ENCODE measurements at places on chromosomes 12 and 14.
A peak's percentile ranks its signal among the peaks of the same experiment; 100 is the strongest.

DNA sequence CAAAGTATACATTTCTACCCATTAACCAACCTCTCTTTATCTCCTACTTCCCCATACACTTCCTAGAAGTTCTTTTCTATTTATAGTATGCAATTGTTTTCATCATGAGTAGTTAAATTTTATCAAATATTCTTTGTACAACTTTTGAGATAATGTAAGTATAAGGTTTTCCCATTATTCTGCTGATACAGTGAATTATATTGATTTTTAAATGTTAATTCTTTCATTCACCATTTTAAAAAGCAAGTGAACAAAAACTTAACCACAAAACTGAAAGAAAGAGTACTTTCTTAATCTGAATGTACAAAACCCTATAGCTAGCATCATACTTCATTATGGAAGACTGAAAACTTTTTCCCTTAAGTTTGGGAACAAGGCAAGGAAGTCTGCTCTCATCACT, 9.5 kb upstream of the SLCO1B3 start:
- DNase-seq, result no peak

DNA sequence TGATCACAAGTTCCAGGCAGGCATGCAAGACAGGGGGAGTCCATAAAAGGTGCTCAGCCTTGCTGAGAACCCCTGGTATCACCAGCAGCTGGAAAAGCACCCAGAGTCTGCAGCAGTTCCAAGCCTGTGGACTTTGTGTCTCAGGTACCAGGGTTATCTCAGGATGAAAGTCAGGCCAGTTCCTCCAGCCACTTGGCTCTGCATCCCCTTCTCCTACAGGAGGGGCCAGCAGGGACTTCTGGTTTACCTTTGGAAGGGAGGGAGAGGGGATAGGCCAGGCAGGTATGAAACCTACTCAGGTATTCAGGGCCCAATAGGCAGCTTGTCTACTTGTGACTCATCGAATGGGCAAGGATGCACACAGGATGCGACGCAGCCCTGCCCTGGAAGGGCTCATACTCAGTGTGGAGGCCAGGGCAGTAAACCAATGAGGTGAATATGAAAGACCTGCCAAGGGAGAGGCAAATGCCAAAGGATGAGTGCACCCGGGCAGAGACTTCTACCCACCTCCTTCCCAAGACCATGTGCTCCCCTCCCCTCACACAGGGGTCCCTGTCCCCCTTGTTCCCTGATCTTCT, 148.2 kb downstream of the SLC38A6 start:
- no peak for DNase-seq

DNA sequence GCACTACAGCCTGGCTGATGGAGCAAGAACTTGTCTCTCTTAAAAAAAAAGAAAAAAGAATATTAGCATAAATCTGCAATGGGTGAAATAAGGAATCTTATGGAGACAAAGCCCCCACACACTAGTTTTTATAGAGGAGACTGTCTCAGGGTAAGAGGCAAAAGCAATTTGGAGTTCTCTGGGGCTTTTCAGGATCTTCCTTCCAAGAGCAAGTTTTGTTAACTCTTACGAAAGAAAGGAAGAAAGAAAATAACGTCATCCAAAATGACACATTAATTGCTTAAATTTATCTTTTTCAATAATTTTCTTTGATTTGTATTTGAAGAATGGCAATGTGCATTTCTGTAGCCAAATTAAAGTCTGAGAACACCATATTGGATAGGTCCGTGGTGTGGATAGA, 3.8 kb downstream of the PDE6H start:
- DNase-seq, result no peak

GRCh38 chr12:70724444-70724843, 87.2 kb upstream of the PTPRB start:
- peak; percentile 12 for DNase-seq

DNA sequence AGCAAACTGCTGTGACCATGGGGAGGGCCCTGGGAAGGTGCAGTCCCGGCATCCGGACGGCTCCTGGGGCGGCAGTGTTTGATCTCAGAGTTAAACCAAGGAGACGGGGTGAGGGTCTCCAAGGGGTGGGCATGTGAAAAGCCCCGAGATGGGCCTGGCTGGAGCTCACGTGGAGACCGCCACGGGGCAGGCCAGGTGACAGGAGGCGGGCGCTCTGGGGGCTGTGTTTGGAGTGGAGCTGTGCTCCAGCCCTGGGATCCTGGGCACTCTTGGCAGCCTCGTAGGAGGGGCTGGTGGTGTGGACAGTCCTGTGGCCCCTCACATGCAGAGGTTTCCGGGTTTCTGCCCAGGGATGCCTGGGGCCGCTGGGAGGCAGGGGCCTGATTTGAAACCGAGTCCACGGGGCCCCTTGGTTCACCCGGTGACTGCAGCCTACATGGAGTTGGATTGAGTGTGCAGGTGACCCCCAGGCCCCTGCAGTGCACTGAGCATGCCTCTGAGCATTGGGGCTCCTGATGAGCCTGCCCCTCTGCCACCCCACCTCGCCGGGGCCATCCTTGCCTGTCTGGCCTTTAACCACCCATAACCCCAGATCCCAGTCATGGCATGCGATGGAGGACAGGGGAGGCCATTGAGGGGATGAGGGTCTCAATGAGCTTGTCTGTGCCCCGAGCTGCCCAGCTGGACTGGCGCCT, 8.4 kb downstream of the KIF26A start:
- no peak for DNase-seq

- DNase-seq, result no peak
These were observed 25.0 kb downstream of the VCPKMT start for GRCh38 chr14:50091240-50091913.

DNA sequence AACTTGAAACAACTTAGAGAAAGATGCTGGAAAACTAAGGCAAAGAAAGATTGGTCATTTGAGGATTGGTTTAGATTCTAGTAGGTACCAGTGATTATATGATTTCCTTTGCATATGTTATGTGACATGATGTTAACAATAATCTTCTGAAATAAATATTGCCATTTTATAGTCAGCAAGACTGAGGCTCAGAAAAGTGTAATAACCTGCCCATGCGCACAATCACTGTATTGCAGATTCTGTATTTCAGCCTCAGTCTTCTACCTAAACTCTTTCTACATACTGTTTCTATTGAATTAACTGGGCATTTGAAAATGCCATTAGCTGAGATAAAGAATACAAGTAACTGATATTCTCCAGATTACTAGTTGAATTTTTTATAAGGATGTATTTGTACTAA, 61.3 kb downstream of the FGD4 start:
- DNase-seq, result no peak

- peak; percentile 34 for DNase-seq
These were observed 326.1 kb downstream of the NAV3 start for GRCh38 chr12:78156751-78157150.

DNA sequence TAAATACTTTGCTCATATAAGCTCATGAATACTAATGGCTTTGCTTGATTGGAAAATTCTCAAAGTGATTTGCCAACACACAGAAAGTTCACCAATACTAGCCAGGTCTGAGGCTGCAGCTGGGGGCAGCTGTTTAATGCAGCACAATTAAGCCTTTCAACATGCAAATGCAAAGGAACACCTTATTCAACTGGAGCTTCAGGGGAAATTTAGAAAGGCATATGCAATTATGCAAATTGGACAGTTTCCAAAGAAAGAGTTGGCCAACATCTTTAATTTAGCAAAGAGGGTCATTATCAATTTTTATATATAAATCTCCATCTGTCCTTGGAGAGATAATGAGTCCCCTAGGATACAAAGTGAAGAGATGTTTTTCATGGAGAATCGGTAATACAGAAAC, 40.2 kb upstream of the OTOGL start:
- no peak for DNase-seq

- no peak for DNase-seq
These were observed 36.7 kb upstream of the IL22 start for GRCh38 chr12:68290126-68290525.

GRCh38 chr12:110100315-110100970, 23.7 kb upstream of the IFT81 start:
- peak; percentile 78 for DNase-seq

DNA sequence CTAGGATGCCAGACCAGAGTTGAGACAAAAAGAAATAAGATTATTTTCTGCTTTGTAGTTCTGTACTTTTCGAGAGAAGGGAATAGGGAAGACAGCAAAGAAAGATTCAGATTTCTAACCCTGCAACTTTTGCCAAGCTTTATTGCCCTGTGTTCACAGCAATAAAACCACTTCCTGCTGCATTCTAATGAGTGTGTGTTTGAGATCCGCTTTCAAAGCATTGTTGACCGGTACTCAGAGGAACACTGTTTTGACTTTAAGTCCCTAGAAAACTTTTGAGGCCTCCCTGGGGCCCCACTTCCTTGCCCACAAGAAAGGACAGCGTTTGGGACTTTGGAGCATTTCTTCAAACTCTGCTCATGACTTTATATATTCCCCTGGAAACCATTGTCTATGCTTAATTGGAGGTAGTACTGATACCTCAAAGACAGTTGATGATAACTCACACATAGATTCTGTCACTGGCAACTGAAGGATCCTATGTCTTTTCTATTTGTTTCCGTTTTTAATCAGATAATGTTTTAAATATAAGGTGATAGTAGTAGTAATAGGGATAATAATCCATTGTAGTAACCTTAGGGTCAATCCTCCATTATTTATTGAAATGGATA, 1.3 kb downstream of the RNASE6 start:
- DNase-seq, result no peak

DNA sequence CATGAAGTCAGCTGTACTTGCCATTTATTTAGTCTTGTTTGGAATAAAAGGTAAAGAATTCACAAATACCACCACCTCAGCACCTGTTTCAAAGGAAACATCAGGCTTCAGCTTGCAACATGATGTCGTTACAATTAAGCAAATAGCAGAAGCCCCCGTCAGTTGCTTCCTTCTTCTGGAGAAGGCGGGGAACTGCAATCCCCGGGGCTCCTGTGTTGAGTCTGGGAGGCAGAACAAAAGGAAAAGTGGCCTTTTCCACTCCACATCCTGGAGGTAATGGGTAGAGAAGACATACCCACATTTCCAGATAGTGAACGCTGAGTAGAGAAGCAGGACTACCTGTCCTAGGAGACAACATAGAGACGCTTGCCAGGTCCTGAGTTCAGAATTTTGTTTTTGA, 92.8 kb downstream of the DNAH10 start:
- DNase-seq, result no peak

DNA sequence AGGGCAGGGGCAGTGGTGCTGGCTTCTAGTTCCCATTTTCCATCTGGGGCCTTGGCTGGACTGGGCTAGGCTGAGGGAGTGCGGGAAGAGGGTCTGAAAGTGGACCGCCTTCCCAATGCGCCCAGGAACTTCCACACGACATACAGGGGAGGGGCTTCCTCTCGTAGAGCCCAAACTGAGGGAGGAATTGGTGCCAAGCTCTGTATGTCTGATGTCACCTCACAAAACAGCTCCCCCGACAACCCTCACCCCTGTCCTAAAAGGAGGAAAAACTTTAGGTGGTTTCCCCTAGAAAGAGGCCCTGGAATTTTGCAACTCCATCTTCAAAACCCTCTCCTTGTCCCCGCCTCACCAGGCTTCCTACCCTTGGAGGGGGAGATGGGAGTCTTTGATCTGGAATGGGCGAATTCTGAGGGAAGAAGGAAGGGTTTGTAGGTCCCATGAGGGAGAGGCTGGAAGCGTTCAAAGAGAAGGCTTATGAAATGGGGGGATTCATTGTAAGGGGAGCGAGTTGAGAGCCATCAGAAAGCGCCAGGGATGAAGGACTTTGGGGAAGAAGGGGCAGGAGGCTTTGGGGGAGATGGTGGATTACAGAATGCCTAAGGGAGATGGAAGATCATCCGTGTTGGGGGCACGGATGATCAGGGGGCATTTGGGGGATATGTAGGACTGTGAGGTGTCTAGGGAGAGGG, 844 bp downstream of the GLTP start:
- no peak for DNase-seq

- DNase-seq, result no peak
These were observed 36.1 kb upstream of the LRFN5 start for GRCh38 chr14:41570415-41571155.

Data from fibroblast of upper back skin (primary cell).